Retina (tissue), 1 donor: ENCODE measurements at places on chromosomes 13 and 19.
A peak's percentile ranks its signal among the peaks of the same experiment; 100 is the strongest.

GRCh38 chr19:47608969-47609905 lies at the start of gene BICRA:
Gene BICRA, plus strand, starts transcription at chr19:47609134. Its CDS starts 64,441 bp downstream, at chr19:47673575.
- DNase-seq: peak; percentile 75

- DNase-seq: peak; percentile 79
Observed at GRCh38 chr19:53308339-53308811, 25.2 kb upstream of the ZNF845 start.

GRCh38 chr13:29589967-29590366 lies 5.5 kb downstream of the SLC7A1 start:
- no peak for DNase-seq

- no peak for DNase-seq
Observed at GRCh38 chr19:15562861-15563260, 52.2 kb upstream of the CYP4F8 start.
